Naive thymus-derived CD8-positive, alpha-beta T cell (primary cell): ENCODE measurements at places on chromosomes 11 and 22.

- DNase-seq, result no peak
Observed at GRCh38 chr11:79346021-79346420, 94.8 kb downstream of the TENM4 start.

DNA sequence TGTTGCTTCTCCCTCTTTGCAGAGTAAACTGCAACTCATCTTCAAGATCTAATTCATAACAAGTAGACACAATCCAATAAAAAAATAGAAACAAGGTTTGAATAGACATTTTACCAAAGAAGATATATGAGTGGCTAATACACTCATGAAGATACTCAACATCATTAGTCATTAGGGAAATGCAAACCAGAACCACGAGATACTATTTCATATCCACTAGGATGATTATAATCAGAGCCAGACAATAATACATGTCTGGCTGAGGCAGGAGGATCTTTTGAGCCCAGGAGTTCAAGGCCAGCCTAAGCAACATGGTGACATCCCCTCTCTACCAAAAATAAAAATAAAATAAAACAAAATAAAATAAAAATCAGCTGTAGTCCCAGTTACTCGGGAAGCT lies 85.0 kb downstream of the ATG16L2 start:
- DNase-seq, result no peak

DNA sequence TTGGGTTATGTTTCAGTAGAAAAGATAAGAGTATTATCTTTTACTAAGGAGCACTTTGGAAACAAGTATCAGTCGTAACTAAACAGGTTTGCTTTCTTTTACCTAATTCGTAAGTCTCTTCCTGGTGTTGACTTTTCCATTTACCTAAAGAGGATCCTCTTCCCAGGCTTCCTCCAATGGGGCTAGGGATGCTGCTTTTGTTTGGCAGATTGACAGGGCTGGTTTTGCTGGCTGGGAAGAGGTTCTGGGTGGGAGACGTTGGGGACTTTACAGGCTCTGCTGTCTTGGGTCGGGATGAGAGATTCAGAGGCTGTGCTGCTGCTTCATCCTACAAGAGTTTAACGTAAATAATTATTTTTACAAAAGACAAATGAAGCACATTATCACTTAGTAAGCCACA lies 306.7 kb downstream of the SOX6 start:
- DNase-seq, result no peak

DNA sequence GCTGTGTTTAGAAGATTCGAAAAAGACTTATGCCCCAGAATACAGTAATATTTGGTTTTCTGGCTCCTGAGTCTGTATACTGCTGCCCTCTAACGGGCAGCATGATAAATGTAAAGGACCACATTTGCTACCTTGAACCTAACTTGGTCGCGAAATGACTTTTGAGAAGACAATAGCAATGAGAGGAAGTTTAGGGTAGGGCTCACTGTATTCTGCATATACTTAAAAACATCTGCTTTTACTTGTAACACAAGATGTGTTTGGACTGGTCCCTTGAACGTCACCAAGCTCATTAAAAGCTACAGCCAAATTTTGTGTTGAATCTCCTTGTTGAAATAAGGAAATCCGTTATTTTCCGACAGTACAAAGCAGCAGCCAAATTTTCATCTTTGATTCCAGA lies 309.1 kb downstream of the SWAP70 start:
- DNase-seq, result peak; percentile 28

DNA sequence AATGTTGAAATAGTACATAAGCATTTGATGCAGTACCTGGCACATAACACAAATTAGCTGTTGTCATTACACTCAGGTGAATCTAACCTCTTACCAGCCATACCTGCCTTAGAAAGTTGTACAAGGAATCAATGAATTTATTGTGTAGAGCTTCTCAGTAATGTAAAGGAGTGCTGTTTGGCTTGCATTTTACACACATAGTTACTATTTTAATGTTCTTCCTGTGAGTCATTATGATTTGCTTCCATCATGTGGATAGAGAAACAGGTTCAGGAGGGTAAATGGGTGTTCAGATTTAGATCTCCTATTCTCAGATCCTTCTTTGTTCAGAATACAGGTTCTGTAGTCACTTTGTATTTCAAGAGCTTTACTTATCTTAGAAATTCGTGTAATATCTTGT lies 27.6 kb upstream of the RCE1 start:
- no peak for DNase-seq

DNA sequence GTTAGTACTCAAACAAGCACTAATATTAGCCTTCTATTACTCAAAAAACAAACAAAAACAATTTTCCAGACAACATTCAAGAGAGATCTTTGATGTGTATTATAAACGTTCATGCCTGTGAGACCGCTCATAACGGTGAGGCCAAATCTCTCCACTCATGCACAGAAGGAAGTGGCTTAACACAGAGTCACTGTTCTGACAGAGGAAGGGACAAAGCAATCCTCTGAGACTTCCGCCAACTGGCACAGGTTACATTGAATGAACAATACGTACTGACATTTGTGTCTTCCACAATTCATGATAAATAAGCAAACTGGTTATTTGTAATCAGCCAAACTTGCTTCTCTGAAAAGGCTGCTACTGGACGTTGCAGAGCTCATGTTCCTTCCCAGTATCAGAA lies 30.5 kb downstream of the CHKA start:
- no peak for DNase-seq

DNA sequence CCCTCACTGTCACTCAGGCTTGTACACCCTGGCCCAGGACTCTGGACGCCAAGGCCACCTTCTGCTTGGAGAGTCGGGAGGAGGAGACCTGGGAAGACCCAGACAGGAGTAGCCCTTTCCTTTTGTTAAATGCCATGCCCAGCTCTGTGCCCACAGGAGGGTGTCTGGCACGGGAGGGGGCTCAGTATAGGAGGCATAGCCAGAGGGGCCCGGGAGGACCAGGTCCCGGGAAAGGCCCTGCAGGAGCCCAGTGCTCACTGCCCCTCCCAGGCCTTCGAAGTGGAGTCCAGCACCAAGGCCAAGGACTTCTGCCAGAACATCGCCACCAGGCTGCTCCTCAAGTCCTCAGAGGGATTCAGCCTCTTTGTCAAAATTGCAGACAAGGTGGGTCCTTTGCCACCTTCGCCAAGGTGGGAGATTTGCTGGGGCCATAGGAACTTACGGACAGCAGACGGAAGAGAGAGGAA lies 79.0 kb downstream of the MYO7A start:
- DNase-seq, result no peak

- no peak for DNase-seq
Observed at GRCh38 chr11:11968511-11969280, 39.7 kb downstream of the DKK3 start.

GRCh38 chr22:49076300-49077035 lies 751.2 kb downstream of the BRD1 start:
- no peak for DNase-seq

DNA sequence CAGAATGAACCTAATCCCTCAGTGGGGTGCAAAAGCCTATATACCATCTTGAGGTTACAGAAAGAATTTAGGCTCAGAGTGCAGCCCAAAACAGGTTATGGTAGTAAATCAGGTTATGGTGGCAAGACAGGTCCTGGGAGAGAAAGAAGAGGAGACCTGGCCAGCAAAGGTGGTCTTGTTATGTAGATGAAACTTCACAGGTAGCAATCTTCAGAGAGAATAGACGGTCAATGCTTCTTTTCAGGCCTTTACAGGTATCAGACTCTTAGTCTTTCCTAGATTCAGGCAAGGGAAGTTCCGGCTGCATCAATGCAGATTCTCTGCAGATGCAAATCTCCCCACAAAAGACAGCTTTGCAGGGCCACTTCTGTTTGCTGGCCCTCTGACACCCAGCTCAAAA lies 45.8 kb upstream of the SORL1 start:
- no peak for DNase-seq

GRCh38 chr11:100072131-100072530 lies 615.0 kb upstream of the ARHGAP42 start:
- no peak for DNase-seq

DNA sequence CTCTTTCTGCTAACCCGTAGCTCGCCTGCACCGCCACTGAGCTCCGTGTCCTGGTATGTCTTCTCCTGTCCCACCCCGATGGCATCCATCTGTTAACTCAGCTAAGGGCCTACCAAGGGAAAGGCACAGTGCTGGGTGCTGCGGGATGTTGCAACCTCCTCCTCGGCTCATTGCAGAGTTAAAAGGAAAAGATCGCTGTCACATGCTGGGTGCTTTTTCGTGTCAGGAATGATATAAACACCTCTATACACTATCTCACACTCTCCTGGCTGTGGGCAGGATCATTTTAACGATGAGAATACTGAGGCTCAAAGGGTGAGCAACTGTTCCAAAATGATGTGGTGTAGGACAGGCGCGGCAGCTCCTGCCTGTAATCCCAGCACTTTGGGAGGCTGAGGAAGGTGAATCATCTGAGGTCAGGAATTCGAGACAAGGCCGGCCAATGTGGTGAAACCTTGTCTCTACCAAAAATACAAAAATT lies 10.1 kb downstream of the TXN2 start:
- DNase-seq, result no peak

GRCh38 chr11:61111786-61112517 lies 9.7 kb downstream of the CD5 start:
- peak; percentile 63 for DNase-seq

GRCh38 chr11:19729141-19729540 lies 16.5 kb downstream of the NAV2 start:
- no peak for DNase-seq

DNA sequence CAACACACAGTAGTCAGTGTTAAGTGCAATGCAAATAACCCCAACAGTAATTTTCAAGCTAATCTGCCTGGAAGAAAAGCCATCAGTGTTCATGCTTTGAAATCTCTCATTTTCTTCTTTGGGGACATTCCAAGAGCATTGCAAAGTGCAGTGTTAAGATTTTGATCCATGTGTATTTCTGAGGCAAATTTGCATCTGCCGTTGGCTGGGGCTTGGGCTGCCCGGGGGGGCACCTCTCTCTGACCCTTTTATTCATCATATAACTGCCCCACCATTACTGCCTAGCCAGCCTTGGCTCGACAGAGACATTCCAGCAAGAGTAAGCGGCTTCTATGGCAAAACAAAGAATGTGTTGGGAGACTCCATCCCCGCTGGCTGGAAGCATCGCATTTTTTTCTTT lies 483.5 kb downstream of the BRD1 start:
- no peak for DNase-seq

DNA sequence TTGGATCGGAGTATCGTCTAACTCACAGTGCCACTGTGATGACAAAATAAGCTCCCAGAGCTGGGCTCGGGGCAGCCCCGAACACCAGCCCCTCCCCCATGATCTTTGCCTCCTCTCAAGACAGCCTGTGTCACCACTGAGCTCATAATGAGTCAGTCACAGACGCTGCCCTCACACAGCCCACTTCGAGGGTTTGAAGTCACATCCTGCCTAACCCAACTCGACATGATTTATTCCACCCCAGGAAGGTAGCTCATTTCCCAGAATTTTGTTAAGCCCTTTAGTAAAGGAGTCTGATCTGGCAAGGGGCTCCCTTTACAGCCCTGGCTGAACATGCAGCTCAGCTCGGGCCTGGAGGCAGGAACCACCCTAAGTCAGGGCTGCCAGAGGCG lies 22.8 kb downstream of the MYH9 start:
- peak; percentile 92 for DNase-seq

DNA sequence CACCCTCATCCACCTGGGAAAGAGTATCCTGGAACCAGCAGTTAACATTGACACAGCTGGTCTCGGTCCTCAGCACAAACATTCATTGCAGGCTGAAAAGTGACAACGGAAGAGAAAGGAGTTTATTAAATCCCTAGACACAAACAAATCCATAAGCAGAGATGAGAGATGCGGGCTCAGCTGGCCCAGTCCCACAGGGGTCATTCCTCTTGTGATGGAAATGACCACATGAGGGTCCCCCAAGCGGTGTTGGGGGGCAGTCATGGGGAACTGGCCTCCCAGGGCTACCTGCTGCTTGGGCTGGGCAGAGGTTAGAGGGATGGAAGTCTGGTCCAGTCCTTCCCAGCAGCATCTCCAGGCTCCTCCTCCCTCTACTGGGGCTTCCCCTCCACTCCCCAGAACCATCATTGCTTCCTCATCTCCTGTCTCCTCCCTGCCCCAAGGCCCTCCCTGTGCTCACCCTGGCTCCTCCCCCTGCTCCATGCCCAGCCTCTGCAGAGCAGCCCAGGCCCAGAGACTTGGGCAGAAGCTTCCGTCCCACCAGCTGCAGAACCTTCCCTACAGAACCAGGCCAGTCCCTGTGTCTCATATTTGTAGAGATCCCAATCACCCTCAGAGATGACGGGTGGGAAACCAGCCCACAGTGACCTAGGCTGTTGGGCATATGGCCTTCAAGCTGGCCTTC lies 5.4 kb upstream of the IGLL5 start:
- DNase-seq, result no peak

- no peak for DNase-seq
Observed at GRCh38 chr11:110711776-110712658, at the start of gene ARHGAP20. ARHGAP20 (minus strand) TSS chr11:110712437; CDS start chr11:110712231, 206 bp downstream.

GRCh38 chr11:119470317-119471291 lies 47.6 kb upstream of the THY1 start:
- DNase-seq, result no peak

DNA sequence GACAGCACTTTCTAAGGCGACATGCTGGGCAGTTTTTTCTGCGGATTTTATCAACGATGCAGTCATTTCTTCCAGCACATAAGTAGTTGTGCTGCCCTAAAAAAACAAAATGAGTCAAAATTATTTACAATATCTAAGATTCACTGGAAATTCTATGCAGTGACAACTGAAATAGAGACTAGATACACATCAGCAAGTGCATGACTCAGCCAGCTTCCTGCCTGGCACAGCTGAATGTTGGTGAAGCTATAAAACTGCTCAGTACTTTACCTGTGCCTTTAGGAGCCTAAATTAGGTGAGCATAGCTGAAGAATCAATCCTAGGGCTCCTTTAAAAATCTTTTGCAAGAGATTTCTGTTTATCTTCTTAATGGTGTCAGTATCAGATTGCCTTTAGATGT lies 37.8 kb downstream of the PGR start:
- DNase-seq, result no peak

- DNase-seq, result no peak
Observed at GRCh38 chr11:44793350-44794090, 66.8 kb downstream of the TSPAN18 start.

GRCh38 chr22:48242461-48242864 lies 1480.0 kb downstream of the TBC1D22A start:
- DNase-seq, result no peak

DNA sequence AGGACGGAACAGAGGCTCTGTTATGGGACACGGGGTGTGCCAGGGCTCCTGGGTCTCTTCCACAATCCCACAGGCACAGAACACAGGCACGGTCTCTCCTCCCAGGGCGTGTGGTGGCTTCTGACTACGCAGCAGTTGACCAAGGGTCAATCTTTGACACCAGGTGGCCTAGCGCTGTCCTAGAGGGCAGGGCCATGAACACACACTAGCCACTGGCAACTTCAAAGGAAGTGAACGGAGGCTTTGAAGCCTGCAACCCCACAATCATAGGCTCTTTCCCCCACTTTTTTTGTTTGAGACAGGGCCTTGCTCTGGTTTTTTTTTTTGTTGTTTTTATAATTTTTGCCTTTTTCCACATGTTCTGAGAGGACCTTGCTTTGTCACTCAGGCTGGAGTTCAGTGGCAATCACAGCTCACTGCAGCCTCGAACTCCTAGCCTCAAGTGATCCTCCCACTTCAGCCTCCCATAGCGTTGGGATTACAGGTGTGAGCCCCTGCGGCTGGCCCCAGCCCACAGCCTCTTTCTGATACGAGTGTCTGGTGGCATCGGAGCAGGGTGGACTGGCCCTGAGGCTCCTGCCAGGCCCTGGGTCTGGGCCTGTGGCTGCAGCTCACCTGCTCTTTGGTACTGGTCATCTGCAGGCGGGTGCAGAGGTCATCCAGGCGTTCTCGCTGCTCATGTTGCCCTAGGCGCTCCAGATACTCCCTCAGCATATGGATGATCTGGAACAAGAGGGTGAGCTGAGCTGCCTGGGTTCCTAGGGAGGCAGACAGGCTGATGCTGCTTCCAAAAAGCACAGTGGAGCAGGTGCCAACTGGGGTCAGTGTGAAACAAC lies 9.1 kb downstream of the GALR3 start:
- no peak for DNase-seq
